ENCODE measurements at places on chromosomes 1 and 21. TPM values are rescaled to one million over a fixed set of nuclear protein-coding genes. Genes with fewer than 3 reads are reported as not detected.

DNA sequence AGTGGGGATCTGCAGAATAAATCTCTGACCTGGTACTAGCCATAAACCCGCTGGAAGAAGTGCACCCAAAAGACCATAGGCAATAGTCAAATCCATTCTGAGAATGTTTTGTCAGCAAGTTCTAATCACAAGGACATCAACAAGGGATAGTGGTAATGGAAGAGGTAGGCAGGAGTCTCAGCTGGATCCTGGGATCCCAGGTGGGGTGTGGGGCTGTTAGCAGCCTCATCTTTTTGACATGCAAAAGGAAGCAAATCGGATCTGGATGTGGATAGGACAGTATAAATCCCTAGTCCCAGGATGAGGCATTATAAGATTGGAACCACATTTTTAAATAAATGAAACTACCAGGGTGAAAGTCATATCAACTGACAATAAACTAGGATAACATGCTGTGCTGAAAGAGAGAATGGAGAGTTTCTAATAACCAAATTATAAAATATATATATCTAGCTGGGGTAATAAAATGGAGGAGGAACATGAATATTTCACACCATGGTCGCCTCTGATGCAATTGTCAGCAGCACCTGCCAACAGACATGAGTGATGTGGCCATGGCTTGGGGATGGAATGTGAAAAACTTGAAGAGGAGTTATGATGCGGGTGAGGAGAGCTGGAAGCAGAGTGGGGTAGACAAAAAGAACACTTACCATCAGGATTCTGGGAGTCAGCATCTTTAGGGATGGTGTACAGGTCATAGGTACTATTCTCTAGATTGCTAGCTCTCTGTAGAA, 23.7 kb upstream of the PEX19 start:
- no peak for DNase-seq

GRCh38 chr1:74083128-74083527, 114.8 kb downstream of the LRRIQ3 start:
- DNase-seq: no peak

- DNase-seq: peak; percentile 74
Observed at GRCh38 chr1:67540733-67541125, 110.5 kb upstream of the SERBP1 start.

- no peak for DNase-seq
Observed at GRCh38 chr1:36463463-36463802, 751 bp downstream of the MRPS15 start.

- no peak for DNase-seq
Observed at GRCh38 chr1:145991735-145992412, 4.5 kb downstream of the TXNIP start.

DNA sequence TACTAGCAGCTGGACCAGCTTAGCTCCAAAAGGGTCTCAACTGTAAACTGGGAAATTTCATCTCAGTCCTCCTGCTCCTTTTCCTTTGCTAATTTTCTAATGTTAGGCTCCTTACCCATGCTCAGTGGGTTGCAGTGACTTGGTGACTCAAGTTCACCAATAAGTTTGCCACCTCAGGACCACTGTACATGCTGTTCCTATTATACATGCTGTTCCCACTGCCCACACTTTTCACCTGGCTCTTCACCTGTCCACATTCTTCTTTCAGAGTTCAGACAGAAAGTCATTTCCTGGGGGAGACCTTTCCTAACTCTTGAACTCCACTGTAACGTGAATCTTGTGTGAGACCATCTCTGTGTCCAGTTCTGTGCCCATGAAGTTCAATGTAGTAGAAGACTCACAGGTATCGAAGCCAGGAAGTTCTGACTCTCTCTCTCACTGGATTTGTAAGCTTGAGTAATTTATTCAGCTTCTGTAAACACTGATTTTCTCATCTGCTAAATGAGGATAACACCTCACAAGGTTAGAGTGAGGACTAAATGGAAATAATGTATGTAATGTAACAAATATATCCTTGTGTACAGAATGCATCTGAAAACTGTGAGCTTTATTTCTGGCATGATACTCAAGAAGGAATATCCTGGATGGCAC, 17.9 kb downstream of the CD2 start:
- DNase-seq: no peak

- DNase-seq: peak; percentile 30
Observed at GRCh38 chr1:41695118-41695745, 210.7 kb upstream of the EDN2 start.

- DNase-seq: peak; percentile 48
Observed at GRCh38 chr1:201318504-201319340, 35.4 kb downstream of the PKP1 start.

- DNase-seq: no peak
Observed at GRCh38 chr1:31957701-31958674, 19.8 kb upstream of the PTP4A2 start.

DNA sequence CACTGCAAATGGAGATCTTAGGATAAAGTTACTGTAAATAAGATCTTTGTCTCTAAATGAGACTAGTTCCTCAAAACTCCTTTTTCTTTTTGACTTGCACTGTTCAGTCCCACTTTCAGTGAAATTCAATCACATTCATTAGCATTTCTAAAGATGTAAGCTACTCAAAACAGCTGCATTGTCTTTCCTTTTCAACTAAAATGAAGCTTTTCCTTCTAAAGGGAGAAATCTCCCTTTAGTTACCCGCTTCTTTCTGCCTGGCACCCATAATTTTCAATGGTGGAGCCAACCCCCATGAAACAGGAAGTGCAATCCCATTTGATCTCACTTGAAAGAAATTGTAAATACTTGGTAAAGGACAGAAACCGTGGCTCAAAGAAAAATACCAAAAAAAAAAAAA, 387.4 kb upstream of the PKN2 start:
- DNase-seq: no peak

DNA sequence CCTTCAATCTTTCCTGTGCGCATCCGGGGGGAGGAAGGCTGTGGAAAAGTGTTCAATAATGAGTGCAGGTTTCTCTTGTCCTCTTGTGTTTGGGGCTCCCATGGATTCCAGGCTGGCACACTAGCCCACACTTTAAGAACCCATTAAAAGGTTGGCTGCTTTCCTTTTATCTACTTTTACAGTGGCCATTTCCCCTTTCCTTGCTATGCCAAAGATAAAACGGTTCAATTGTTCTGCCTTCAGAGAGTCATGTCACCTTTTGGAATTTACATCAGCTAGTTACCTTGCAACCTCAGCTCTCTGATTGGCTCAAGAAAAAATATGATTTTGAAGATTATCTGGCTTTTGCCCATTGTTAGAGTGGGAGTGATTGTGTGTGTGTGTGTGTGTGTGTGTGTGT, 182.3 kb downstream of the SDCCAG8 start:
- no peak for DNase-seq

GRCh38 chr1:202811296-202812175, 782 bp downstream of the PCAT6 start:
- DNase-seq: peak; percentile 14

GRCh38 chr1:71599306-71599705, 518.5 kb upstream of the ZRANB2 start:
- DNase-seq: no peak

DNA sequence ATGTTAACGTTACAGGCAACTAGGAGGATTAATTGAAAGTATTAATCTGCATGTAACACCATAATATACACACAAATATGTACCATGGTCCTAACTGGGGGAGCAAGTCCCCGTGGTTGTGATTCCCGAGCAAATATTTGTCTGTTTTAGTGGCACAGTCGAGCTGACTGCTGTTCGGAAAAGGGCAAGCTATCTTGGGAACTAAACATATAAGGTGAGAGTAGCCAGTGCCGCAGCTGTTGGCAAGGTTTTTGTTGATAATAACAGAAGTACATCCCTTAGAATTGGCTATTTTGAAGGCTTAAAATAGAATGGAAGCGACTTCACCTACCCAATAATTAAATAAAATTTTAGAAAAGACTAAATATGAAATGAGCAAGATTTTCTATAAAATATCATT, 45.5 kb downstream of the UCHL5 start:
- no peak for DNase-seq

DNA sequence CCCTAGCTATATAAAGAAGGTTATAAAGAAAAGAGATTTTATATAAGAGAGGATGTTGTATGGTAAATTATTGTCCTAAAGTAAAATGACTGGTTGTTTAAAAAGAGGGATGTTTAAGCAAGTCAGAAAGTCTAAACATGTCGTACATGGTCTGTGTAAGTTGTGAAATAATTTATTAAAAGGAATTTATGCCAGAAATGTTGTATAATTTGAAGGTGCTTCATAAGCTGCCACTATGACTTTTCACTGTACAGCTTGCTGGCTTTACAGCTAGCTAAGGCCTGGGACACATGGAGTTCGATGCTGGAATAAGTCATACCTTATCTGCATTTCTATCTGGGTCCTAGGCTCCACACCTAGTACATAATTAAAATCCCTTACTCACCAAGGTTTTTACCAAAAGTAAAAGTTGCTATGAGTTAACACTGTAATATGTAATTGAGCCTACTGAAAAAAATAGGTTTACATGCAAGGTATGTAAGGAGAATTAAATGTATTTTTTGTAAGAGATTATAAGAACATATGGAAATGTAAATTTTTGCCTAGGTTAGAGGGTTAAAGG, 59.0 kb upstream of the EDEM3 start:
- no peak for DNase-seq

GRCh38 chr1:119367432-119368124, 1.0 kb upstream of the HAO2 start:
- peak; percentile 60 for DNase-seq

GRCh38 chr1:1200876-1201810, 5.2 kb downstream of the TNFRSF18 start:
- peak; percentile 21 for DNase-seq

DNA sequence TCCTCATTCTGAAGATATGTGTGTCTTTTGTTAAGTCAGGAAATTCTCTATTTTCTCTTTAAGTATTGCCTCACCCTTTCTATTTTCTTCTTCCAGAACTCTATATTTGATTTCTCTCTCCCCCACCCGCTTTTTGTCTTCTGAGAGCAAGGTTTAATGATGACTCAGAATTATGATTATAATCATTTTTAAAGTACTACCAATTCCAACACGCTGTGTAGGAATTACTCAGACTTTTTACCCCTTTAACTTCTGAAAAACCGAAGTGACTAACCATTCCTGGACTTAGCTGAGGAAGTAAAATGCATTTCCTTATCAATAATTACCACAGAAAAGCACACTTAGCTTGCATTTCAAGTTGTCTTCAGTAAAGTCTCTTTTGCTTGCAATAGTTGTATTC, 20.8 kb upstream of the SCYL3 start:
- DNase-seq: peak; percentile 77

DNA sequence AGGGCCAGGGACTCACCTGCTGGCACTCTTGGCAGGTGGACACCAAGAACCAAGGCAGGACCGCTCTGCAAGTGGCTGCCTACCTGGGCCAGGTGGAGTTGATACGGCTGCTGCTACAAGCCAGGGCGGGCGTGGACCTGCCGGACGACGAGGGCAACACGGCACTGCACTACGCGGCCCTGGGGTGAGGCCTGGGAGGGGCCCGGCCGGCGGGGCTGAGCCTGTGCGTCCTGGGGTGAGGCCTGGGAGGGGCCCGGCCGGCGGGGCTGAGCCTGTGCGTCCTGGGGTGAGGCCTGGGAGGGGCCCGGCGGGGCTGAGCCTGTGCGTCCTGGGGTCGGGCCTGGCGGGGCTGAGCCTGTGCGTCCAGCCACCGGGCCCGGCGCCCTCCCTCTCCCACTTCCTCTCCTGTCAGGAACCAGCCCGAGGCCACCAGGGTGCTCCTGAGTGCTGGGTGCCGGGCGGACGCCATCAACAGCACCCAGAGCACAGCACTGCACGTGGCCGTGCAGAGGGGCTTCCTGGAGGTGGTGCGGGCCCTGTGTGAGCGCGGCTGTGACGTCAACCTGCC, 4.6 kb upstream of the MMP23B start:
- peak; percentile 71 for DNase-seq

- DNase-seq: no peak
Observed at GRCh38 chr1:239952348-239953308, 139.1 kb upstream of the FMN2 start.

DNA sequence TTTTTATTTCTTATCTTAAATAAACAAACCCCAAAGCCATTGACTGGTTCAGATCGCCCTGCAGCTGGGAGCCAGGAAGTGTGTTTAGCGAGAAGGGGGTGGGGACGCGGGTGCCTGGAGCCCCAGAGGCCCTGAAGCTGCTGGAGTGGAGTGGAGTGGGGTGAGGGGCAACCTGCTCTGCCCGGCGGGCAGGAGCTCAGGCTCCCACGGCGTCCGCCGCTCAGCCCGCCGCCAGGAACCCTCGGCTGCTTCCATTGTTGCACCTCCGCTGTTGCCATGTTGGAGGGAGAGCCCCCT, 673 bp downstream of the PIK3C2B start:
- DNase-seq: no peak

DNA sequence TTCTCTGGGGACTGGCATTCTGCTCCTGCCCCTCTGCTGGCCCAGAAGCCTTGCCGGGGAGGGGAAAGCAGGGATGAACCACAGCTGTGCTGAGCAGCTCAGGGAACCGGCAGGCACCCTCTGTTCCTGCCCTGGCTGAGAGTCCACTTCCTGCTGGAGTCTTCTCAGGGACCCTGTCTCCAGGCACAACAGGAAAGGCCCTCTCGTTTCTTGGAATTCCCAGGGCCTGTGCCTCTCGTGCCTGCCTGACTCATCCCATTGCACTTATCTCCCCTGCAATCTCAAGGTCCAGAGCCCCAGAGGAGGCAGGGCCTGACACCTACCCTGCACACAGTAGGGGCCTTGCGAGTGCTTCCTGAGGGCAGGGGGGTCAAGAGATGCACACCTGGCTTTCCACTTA, 1.1 kb upstream of the EDN2 start:
- DNase-seq: peak; percentile 47

DNA sequence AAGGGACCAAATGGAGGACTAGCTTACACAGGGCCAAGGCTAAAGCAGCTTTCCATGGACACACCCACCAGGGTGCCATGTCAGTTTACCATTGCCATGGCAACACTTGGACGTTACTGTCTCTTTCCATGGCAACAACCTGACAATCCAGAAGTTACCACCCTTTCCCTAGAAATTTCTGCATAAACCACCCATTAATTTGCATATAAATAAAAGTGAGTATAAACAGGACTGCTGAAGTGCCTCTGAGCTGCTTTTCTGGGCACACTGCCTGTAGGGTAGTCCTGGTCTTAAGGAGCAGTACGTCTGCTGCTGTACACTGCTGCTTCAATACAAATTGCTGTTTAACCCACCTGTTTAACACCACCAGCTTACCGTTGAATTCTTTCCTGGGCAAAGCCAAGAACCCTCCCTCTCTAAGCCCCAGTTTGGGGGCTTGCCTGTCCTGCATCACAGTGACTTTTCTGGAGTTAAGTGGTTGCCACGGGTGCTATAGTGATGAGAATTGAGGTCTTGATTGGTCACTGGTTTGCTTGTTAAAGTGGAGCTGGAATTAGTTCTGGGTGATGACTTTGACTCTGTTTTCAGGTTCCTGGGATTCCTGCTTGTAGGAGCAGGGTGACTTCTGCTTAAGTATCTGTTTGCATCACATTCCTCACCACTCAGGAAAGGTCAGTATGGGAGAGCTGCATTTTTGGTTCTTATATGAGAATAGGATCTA, 83.2 kb downstream of the CLDN17 start:
- no peak for DNase-seq

CYP4A22 gene
- total RNA-seq: not detected

IFI44L gene
- 0.13 TPM for total RNA-seq

NHLH1 gene
- total RNA-seq: not detected

GBP7 gene
- not detected for total RNA-seq

IFI44 gene
- total RNA-seq: 0.38 TPM

NIBAN1 gene
- 169 TPM for total RNA-seq

PIGR gene
- total RNA-seq: 0.51 TPM

CAPN9 gene
- not detected for total RNA-seq

ASAP3 gene
- 1.8 TPM for total RNA-seq

RXRG gene
- total RNA-seq: not detected

ANGPTL7 gene
- not detected for total RNA-seq

All from bronchial epithelial cell (primary cell).